ENCODE measurements at places on chromosomes 11 and 22. TPM values are rescaled to one million over a fixed set of nuclear protein-coding genes. Genes with fewer than 3 reads are reported as not detected.

The TANGO2 gene
- 8.2 TPM for total RNA-seq

The SELENOM gene
- total RNA-seq: 11.8 TPM

The HBE1 gene
- total RNA-seq: 15.1 TPM

The SCN4B gene
- 5.7 TPM for total RNA-seq

The FGF19 gene
- total RNA-seq: not detected

The RIC3 gene
- 42.4 TPM for total RNA-seq

The RIMBP3C gene
- total RNA-seq: 0.82 TPM

The PARVA gene
- total RNA-seq: 3.3 TPM

The BACE1 gene
- total RNA-seq: 21.2 TPM

The KCNA4 gene
- total RNA-seq: 11.0 TPM

The PHOX2A gene
- not detected for total RNA-seq

The TMEM86A gene
- 4.9 TPM for total RNA-seq

The SIDT2 gene
- 9.4 TPM for total RNA-seq

The OR52H1 gene
- 0.41 TPM for total RNA-seq

The SCGB1D1 gene
- not detected for total RNA-seq

The SUN2 gene
- total RNA-seq: 78.7 TPM

The RPS6KA4 gene
- 9.4 TPM for total RNA-seq

The TMEM258 gene
- total RNA-seq: 62.4 TPM

The THAP12 gene
- total RNA-seq: 92.5 TPM

The POLR2F gene
- 26.9 TPM for total RNA-seq

The OR52E4 gene
- total RNA-seq: not detected

The PKNOX2 gene
- 4.9 TPM for total RNA-seq

The OR8D4 gene
- not detected for total RNA-seq

The ACCS gene
- 5.3 TPM for total RNA-seq

The GRIA4 gene
- total RNA-seq: 63.2 TPM

The GAS2L1 gene
- 2.9 TPM for total RNA-seq

The TIMP3 gene
- total RNA-seq: 12.2 TPM

The PLCB3 gene
- total RNA-seq: 4.9 TPM

The DCDC1 gene
- total RNA-seq: 2.4 TPM

The DDTL gene
- 3.7 TPM for total RNA-seq

The EFCAB6 gene
- 9.4 TPM for total RNA-seq

The GLYAT gene
- total RNA-seq: not detected

The MFNG gene
- 1.6 TPM for total RNA-seq

The TBX10 gene
- not detected for total RNA-seq

The C1QTNF5 gene
- 2.4 TPM for total RNA-seq

The SAMM50 gene
- total RNA-seq: 32.6 TPM

The IL10RA gene
- 2.0 TPM for total RNA-seq

The CCDC116 gene
- not detected for total RNA-seq

The CATSPER1 gene
- total RNA-seq: not detected

The MUC2 gene
- total RNA-seq: not detected

The ABCC8 gene
- 8.6 TPM for total RNA-seq

The ARHGAP8 gene
- total RNA-seq: 1.2 TPM

The CERK gene
- 35.1 TPM for total RNA-seq

The VWCE gene
- 2.0 TPM for total RNA-seq

The SHANK3 gene
- total RNA-seq: 4.1 TPM

The NECTIN1 gene
- 10.2 TPM for total RNA-seq

The FAM118A gene
- 14.3 TPM for total RNA-seq

The SEZ6L gene
- 51.8 TPM for total RNA-seq

The ADM2 gene
- total RNA-seq: not detected

The OR8G5 gene
- not detected for total RNA-seq

The OPCML gene
- 26.9 TPM for total RNA-seq

The DRD2 gene
- total RNA-seq: 1.6 TPM

The JHY gene
- total RNA-seq: 10.6 TPM

The MISFA gene
- total RNA-seq: 1.2 TPM
